GM13976 (cell line): ENCODE measurements at places on chromosomes 1 and 21.
A peak's percentile ranks its signal among the peaks of the same experiment; 100 is the strongest.

GRCh38 chr1:54463259-54464030 lies 57.3 kb upstream of the SSBP3 start:
- no peak for DNase-seq

GRCh38 chr1:23601968-23602876 lies 42.9 kb upstream of the ID3 start:
- DNase-seq = no peak

GRCh38 chr1:17148950-17149608 lies 29.8 kb upstream of the PADI2 start:
- DNase-seq = no peak

GRCh38 chr1:29123053-29123886 lies 433 bp downstream of the TMEM200B start:
- peak; percentile 57 for DNase-seq

DNA sequence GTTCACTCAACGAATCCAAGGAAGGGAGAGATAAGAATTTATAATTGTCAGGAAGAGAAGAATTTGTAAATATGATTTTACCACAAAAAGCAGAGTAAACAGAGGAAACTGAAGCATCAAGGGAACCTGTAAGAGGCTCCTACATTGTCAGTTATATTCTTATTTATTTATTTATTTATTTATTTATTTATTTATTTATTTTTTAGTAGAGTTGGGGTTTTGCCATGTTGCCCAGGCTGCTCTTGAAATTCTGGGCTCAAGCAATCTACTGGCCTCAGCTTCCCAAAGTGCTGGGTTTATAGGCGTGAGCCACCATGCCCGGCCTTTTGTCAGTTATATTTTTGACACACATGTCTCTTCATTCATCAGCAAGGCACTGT lies 47.1 kb downstream of the FCRL3 start:
- no peak for DNase-seq
